NCI-H460 (cell line): ENCODE measurements at places on chromosomes 16 and 17.

DNA sequence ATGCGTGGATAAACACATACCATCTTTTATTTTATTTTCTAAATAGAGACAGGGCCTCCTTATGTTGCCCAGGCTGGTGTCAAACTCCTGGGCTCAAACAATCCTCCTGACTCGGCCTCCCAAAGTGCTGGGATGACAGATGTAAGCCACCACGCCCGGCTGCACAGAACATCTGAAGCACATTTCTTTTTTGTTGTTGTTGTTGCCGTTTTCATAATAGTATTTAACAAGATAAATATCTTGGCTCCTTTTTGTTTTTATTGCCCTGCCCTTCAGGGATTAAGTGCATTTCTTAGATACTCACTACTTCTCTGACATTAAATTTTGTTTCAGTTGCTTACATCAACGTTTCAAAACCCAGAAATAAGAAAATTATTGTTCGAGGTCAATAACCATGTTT lies 37.4 kb downstream of the ANKRD11 start:
- no peak for DNase-seq

GRCh38 chr17:57567251-57567650 lies 177.8 kb downstream of the CCDC182 start:
- no peak for DNase-seq

- DNase-seq, result no peak
These were observed 25.2 kb upstream of the GPRC5B start for GRCh38 chr16:19909750-19910322.

DNA sequence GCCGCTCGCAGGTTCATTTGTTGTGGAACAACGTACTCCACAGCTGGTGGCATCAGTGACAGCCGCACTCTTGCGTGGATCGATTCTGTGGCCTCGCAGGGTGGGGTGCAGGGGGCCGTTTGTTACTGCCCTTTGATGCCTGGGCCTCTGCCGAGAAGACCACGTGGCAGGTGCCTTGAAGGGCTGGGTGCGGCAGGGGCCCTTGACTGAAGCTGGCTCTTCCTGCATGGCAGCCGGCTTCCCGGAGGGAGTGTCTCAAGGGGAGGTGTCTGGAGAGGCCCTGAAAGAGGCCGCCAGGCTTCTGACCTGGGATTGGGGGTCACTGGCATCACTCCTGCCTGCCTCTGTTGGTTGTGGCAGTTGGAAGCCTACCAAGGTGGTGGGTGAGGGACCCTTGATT lies 43.8 kb downstream of the TBCD start:
- DNase-seq, result no peak

DNA sequence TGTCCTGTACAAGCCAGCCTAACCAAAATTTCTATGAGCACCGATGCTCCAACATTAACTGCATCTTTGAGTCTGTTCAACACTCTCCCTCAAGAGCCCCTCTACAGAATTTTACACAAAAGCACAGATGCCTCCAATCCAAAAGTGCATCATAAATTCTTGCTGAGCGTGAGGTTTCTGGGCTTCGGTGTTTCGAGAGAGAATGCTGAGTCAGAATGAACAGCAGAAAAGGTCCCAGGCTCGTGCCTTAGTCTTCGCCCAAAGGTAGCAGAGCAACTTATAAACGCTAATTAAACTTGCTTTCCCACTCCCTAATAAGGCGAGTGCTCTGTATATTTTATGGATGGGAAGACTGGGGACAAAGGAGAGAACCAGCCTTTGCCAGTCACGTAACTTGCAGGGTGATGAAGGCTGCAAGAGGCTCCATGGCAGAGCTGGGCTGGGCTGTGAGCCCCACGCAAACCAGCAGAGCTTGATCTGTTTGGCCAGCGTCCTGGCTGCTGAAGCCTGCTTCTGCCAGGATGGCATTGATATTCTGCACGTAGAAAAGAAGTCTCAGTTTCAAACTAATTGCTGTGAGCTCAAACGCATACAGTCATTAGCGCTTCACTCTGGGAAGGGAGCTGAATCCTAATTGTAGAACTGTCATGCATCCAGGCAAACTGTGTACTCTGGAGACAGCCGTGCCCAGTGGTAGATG lies 138.5 kb downstream of the DNAH9 start:
- peak; percentile 12 for DNase-seq

GRCh38 chr17:21417921-21418320 lies 41.8 kb downstream of the KCNJ12 start:
- no peak for DNase-seq

GRCh38 chr17:17681744-17682292 lies 560 bp downstream of the RAI1 start:
- DNase-seq, result no peak
